Activated CD8-positive, alpha-beta memory T cell treated with anti-CD3 and anti-CD28 coated beads for 24 hours (primary cell): ENCODE measurements at places on chromosomes 11 and 22.

DNA sequence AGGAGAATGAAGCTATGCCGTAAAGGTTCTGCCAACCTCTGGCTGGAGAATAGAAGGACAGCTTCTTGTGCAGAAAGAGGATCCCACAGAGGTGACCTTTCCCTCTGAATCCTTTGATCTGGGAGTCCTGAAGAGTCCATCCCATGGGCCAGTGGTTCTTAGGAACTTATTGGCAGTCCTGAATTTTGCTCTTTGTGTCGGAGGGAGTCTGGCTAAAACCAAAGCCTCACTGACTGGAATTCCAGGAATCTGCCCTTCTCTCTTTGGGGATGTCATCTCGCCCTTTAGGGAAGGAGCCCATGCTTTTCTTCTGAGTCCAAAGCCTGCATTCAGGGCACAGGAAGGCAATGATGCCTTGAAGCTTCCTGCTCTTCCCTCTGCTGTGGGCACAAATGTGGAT, 45.5 kb downstream of the PKNOX2 start:
- no peak for DNase-seq

- no peak for DNase-seq
Measured at GRCh38 chr22:31143537-31143936, 3.2 kb upstream of the PLA2G3 start.

DNA sequence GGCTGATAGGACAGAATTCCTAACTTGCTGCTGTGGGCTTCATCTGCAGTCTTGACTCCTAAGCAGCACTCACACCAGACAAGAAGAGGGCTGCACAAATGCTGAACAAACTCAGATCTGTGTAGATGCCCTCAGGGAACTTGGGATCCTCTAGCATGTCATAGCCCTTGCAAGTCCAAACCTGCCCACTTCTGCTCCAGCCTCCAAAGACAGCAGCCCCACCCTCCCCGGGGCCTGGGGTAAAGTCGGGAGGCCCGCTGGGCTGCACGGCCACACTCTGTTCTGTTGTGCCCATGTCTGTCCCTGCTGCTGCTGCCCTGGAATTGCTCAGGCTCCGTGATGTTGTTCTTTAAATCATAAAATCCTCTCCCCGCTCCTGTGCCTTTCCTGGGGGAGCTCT, 28.3 kb downstream of the DRD2 start:
- no peak for DNase-seq

DNA sequence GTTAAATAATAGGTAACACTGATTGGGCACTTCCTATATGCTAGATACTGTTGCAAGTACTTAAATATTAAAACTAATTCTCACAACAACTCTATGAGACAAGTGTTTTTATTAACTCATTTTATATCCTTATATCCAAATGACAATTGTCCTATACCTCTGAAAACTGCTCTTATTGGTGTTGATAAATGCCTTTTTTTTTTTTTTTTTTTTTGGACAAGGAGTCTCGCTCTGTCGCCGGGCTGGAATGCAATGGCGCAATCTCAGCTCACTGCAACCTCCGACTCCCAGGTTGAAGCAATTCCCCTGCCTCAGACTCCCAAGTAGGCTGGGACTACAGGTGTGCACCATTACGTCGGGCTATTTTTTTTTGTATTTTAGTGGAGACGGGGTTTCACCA, 41.6 kb downstream of the MRTFA start:
- no peak for DNase-seq

GRCh38 chr11:70167723-70168404, 35.2 kb upstream of the FADD start:
- no peak for DNase-seq

GRCh38 chr11:115408036-115408921, 95.9 kb downstream of the CADM1 start:
- DNase-seq: no peak

- no peak for DNase-seq
Measured at GRCh38 chr11:1608363-1608762, at the start of gene KRTAP5-3. KRTAP5-3 (minus strand) TSS chr11:1608463; CDS start chr11:1608385, 78 bp downstream.

DNA sequence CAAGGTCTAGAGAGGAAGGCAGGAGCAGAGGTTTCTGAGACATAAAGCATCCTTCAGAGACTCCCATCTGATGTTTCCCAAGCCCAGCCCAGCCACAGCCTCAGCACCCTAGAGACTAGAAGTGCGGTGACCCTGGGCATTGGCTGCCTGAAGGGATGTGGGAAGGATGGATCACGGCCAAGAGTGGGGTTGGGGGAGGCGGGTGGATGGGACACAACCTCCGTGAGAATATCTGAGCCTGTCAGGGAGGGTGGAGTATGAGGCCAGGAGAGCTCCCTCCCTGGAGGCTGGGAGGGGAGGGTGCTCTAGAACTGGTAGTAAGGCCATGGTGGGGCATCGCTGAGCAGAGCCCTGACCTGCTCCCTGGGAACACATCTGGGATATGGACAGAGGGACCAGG, 71.4 kb downstream of the CSNK2A3 start:
- DNase-seq: no peak
